Fibroblast of skin of left quadriceps (primary cell): ENCODE measurements at places on chromosomes 11 and 22.

DNA sequence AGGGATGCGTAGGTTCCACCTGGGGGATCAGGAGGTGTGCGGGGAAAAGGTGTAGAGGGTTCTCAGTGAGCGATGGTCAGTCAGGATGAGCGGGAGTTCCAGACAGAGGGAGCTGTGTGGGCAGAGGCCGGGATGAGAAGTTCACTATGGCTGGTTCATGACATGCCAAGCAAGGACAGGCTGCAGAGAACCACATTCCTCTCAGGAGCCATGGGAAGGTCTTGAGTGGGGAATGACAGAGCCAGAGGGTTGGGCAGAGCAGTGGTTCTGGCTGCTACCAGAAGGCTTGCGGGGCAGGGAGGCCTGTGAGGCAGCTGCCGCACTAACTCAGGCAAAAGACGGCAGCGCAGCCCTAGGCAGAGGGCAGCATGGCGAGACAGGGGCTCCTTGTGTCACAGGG is 66.1 kb downstream of the SCUBE1 start:
- DNase-seq, result no peak

DNA sequence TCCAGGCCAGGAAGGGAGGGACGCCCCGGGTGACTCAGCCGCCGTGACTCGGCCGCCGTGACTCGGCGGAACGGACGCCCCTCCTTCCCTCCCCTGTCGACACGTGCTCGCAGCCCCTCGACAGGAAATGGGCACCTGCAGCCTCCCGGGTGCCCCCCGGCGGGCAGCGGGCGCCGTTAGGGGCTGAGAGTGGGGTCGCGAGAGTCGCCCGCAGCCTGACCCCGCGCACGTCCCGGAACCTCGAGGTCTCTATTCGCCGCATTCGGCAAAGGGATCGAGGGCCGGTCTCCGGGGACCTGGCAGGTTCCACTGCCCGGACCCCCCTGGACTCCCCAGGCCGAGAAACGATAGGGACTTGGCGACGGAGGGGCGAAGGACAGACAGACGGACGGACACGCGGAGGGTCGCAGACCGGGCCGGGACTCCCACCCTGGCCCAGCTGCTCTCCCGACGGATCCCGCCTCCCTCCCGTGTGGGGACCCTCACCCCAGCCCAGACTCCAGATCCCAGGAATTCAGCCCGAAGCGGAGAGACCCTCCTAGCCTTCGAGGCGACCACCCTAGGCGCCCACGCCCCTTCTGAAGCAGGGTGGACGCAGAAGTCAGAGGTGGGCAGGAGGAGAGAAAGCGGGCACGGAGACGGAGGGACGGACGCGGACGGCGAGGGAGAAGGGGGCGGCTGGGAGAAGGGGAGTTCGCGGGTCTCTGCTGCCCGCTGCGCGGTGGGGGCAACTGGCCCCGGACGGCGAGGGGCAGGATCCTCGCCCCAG is 648 bp downstream of the FOSL1 start:
- DNase-seq, result no peak

GRCh38 chr22:17785185-17786184 is 11.2 kb upstream of the BID start:
- DNase-seq, result no peak

DNA sequence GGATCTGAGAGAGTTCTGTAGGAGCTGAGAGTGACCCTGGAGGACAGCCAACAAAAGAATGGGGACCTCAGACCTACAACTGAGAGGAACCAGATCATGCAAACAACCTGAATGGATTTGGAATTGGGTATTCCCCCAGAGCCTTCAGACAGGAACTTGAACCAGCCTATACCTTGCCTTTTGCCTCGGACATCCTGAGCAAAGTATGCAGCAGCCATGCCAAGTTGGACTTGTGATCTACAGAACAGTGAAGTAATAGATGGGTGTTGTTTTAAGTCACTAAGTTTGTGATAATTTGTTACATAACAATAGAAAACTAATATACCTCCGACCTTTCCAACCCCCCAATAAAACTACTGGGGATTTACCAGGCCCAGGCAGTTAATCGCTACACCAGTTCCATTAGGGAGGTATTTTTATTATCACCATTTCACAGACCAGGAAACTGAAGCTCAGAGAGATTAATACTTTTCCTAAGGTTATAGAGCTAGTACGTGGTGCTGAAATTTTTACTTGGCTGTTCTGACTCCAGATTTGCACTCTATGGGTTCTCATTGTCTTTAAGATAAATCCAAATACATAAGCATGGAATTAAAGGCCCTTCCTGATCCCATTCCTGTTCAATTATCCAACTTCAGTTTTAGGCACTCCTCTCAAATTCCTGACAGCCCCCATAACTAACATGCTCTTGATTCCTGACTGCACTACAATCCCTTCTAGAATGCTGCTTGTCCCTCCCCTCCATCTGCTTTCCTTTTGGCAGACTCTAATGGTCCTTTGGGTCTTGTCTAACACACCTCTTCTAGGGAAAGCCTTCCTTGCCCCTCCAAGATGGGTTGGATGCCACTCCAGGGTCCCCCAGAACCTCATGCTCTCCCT is 1.7 kb upstream of the RASSF10 start:
- DNase-seq, result no peak

GRCh38 chr11:114180301-114181055 is 115.7 kb upstream of the NNMT start:
- DNase-seq, result no peak

DNA sequence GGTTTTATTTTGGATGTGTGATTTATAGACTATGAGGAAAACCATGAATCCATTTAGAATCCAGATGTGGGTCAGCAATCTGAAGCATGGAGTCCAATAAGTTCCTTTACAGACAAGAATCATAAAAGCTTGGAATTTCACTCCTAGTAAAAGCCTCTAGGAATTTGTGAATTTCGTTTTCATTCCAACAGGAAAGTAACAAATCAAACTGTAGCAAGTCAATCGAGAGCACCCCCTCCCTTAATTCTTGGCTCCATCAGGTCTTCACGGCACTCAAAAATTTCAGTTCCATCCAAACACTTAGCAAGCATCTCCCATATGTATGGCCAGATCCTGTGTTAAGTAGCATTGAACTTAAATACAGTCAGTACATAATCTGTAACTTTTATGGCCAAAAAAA is 143.6 kb upstream of the POU2AF2 start:
- no peak for DNase-seq

GRCh38 chr11:125412509-125412908 is 83.6 kb downstream of the FEZ1 start:
- no peak for DNase-seq

GRCh38 chr11:111476956-111477355 is 35.2 kb downstream of the BTG4 start:
- no peak for DNase-seq
